Upper lobe of right lung (tissue), 1 donor: ENCODE measurements at places on chromosomes 11 and 22. TPM values are rescaled to one million over a fixed set of nuclear protein-coding genes. Genes with fewer than 3 reads are reported as not detected.
A peak's percentile ranks its signal among the peaks of the same experiment; 100 is the strongest.

- DNase-seq, result no peak
Measured at GRCh38 chr11:126630893-126631798, 275.7 kb downstream of the ST3GAL4 start.

DNA sequence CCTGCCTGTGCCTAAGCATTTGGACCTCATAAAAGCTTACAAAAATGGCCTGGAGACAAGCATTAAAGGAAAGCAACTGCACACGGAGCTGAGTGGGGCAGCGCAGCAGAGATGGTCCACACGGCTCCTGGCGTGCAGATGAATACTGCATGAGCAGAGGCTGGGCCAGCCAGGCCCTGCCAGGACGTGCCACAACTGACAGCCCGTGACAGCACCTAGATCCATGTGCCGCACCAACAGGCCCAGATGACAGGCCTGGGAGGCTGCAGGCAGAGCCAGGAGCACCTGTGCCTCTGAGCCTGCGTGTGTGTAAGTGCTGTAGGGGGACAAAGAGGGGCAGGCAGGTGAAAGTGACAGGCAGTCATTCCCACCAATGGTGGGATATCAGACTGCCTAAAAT, 33.4 kb downstream of the MICAL3 start:
- DNase-seq, result no peak

GRCh38 chr11:65593518-65594414, 1.8 kb downstream of the KCNK7 start:
- no peak for DNase-seq

GRCh38 chr22:35621451-35621850, 4.3 kb upstream of the MB start:
- no peak for DNase-seq

DNA sequence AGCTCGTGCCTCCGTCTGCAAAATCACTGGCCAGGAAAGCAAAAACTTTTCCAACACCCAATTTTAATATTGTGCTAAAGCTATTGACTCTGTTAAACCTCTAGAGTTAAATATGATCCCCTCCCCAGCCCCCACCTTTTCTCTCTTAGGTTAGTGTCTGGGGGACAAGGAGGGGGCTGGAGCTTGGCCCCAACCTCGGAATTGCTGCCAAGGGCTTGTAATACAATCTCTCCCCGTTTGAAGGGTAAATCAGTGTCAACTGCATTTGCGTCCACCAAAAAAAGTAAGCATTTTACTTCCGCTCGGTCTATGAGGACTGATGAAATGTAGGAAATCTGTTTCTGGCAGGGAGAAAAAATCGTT, at the start of gene GAS2:
Gene GAS2 (plus strand): TSS at position 287 of the 363 bp plus-strand sequence. CDS start 8,259 bp downstream, outside the sequence.
- no peak for DNase-seq

NPAS4 gene
- not detected for total RNA-seq

SAA2 gene
- total RNA-seq, result 4.2 TPM

DNA sequence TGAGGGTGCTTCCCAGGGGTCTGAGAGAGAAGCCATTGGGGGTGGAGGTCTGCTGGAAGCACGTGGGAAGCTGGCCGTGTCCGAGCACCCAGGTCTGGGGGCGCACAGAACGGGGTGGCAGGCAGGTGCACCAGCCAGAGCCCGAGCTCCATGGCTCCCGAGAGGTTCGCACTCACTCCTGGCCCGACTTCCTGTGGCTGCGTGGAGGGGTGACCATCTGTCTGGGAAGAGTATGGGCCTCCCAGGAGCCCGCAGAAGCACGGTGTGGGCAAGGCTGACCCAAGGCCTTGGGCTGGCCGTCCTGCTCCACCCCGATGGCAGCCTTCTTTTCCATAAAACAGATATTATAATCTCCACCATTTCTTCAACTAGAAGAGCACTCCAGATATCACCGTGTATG, 256.0 kb upstream of the B3GAT1 start:
- no peak for DNase-seq

GRCh38 chr22:48781868-48782267, 1045.8 kb downstream of the BRD1 start:
- DNase-seq, result no peak

ATG16L2 gene
- total RNA-seq, result 77.5 TPM

DNA sequence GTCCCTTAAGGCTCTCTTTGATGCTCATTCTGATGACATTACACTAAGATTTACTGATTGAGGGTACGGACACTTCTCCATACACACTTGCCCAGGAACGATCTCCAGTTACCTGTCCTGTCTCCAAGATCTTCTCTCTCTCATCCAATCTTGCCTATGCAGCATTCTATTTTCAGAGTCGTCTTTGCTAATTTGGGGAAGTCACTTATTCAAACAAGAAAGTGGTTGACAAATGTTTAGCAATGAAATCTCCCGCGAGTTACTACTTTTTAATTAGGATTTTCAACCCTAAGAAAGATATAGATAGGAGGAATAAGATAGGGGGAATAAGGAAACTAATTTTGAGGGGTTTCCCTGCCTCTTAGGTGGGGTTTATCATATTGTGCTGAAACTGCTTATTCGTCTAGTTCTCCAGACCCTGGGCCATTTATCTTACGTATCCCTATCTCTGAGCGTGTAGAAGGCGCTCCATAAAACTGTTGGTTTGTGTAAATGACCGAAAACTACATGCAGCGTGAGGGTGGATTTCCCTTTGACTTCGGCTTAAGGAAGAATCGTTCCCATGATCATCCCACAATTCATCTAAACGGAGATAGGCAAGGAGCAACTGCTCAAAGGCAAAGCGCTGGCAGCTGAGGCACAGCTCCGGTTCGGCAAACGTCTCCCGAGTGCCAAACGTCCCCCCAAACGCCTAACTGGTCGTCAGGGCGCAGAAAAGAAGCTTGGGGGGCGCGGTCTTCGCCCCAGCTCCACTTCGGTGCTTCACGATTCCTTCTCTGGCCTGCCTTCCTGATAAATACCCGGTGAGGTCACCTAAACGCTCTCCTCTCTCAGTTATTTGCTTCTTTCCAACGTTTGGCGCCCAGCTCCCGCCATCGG, 804 bp downstream of the APIP start:
- DNase-seq, result no peak

GRCh38 chr11:33358150-33358831, 101.1 kb downstream of the HIPK3 start:
- DNase-seq, result no peak

MS4A3 gene
- total RNA-seq, result not detected

MYO7A gene
- 3.6 TPM for total RNA-seq

- DNase-seq, result no peak
Measured at GRCh38 chr11:74492084-74492483, 1.4 kb downstream of the LIPT2 start.

DNA sequence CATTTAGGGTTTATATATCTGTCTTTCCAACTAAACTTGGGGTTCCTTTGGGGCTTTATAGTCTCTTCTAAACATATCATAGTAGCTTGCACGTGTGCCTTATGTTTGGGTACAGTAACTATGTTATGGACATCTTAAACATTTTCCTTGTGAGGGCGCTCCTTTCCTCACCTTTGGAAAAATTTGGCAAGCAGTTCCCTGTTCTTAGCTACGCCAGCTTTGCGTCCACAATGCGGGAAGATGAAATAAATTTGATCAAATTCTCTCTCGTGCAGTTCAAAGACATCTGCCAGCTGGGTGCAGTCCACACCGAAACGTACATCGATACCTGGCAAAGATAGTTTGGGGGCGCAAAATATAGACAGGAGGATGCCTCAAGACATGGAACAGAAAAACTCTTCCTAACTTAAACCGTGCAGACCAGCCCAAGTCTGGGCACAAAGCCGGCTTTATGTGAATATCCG, 548 bp downstream of the FDXACB1 start:
- no peak for DNase-seq

MYBPC3 gene
- total RNA-seq, result 0.96 TPM

PANX2 gene
- 3.0 TPM for total RNA-seq

MUC15 gene
- total RNA-seq, result 10.5 TPM

GRCh38 chr11:61793083-61793828, 545 bp downstream of the FEN1 start:
- DNase-seq, result peak; percentile 8

ASRGL1 gene
- 54.8 TPM for total RNA-seq

DNA sequence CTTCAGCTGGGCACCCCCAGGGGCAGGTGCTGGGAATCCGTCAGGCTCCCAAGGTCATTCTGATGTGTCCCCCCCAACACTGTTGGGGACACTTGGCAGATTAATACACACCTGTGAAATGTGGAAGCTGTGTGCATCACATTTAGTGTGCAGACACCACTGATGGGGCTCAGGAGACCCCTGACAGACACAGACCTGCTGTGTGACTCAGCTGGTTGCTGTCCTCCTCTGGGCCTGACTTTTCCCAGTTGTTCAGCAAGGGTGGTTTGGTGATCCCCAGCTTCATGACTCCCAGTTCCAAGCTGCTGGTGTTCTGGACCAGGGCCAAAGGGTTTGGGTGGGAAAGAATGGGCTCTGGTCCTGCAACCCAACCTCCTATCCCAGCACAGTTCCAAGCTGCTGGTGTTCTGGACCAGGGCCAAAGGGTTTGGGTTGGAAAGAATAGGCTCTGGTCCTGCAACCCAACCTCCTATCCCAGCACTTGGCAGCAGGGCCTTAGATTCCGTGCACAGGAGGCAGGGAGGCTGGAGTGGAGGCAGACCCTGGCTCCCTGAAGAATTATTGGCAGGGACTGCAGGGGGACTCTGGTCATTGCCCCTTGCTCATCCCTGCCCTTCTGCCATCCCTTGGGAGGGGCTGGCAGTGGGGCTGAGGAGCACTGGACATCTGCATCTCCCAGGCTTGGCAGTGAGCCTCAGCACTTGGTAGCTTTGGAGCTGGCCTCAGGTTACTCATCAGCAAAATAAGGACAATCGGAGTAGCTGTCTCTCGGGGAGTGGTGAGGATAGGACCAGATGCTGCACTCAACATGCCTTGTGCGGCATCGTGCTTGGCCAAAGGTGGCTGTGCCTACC, 8.4 kb upstream of the OMP start:
- peak; percentile 41 for DNase-seq

- DNase-seq, result no peak
Measured at GRCh38 chr11:110198031-110198729, 98.2 kb downstream of the RDX start.

DNA sequence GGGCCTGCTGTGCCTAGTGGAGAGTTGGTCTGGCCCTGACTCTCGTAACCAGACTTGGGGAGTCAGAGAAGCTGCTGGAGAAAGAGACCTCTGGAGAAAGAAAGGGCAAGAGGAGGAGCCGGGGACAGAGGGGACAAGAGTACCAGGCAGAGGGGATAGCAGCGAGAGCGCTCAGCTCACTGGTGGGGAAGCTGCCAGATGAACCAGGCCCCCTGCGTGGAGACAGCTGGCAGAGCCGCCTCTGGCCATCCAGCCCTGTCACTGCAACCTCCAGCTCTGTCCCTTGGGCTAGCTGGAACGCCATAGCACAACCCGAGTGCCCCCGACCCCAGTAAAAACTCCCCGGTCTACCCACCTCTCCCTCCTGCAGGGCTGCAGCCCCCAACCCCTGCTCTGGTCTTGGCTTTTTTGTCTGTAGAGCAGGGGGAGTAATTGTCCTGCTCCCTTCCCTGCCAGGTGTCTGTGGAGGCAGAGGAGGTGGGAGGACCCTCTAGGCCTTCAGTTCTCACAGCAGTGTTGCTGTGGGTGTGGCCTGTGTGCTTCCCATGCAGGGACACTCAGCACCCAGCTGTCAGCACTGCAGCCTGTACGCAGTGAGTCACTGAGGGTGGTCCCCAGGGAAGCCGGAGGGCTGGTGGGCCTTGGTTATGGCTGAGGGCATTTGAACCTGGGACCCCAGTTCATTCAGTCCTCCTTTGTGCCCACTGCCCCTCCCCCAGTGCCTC, 4.8 kb upstream of the SUN2 start:
- DNase-seq, result no peak

DNA sequence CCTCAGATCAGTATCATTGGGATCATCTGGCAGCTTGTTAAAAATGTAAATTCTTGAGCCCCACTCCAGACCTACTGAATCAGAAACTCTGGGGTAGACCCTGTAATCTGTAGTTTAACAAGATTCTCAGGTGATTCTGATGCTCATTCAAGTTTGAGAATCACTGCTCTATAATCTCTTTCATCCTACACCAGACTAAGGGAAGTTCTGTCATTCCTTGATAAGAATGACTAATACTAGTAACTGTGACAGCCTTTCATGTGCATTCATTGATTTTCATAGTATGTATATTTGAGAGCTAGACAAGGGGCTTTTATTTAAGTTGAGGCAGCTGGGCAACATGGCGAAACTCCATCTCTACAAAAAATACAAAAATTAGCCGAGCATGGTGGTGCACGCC, 30.0 kb downstream of the NAT10 start:
- DNase-seq, result no peak

LSP1 gene
- 78.2 TPM for total RNA-seq

DNA sequence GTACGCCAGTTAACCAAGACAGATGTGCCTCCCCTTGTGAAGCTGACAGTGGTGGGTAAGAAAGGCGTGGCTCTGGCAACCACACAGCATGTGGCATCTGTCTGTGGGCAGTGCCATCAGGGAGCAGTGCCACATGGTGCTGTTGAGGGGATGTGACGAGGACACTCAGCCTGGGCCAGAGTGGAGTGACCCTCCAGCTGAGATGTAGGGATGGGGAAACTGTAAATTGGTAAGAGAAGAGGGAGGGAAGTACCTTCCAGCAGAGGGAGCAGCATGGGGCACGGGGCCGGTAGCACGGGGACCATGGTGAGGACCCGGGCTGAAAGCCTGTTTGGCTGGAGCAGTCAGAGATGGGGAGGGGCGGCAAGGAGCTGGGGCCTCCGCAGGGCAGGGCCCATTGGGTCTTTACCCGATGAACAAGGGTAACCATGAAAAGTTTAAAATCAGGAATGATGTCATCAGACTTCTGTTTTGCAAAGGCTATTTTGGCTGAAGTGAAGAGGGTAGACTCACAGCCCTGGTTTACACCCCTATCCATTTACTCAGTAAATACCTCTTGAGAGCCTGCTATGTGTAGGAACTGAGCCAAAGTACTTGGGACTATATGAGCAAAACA, 10.4 kb downstream of the TMPRSS6 start:
- no peak for DNase-seq

GRCh38 chr11:78400116-78400515, 17.5 kb downstream of the GAB2 start:
- DNase-seq, result no peak

DNA sequence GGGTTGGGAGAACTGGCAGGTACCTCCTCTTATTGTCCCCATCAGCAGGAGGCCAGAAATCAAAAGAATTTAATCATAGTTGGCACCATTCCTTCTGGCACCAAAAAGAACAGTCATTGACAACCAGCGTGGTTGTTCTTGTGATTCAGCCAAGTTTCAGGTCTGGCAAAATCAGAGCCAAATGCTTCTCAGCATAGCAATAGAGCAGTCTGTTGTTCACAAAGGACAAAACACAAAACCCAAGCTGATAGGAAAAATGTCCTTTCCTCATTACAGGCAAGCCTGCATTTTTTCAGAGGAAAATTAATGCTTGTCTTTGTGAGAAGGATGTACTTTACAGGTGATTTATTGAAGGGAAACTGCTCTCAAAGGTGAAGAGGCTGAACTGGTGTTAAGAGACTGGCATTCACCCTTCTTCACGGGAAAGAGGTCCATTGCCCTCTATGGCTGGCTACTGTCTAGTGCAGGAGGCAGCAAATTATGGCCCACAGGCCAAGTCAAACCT, 241.8 kb upstream of the ARHGAP42 start:
- no peak for DNase-seq

GRCh38 chr11:34449013-34449412, 10.3 kb downstream of the CAT start:
- DNase-seq, result no peak
